NCI-H345 (cell line): ENCODE measurements at places on chromosomes 6 and 20.

DNA sequence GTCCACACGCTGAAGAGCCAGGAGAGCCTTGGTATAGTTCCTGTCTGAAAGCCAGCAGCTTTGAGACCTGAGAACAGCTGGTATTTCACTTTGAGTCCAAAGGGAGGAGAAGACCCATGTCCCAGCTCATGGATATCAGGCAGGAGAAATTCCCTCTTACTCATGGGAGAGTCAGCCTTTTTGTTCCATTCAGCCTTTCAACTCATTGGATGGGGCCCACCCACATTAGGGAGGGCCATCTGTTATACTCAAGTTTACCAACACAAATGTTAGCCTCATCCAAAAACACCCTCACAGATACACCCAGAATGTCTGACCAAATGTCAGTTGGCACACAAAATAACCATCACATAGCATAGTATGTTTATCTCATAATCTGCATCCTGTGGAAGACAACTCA, 80.1 kb downstream of the GMDS start:
- DNase-seq: no peak

GRCh38 chr6:82869493-82869892, 196.1 kb downstream of the UBE3D start:
- DNase-seq: no peak

- no peak for DNase-seq
Observed at GRCh38 chr6:159682295-159682694, 10.7 kb downstream of the SOD2 start.

GRCh38 chr6:34771727-34772126, 14.4 kb downstream of the SNRPC start:
- DNase-seq: no peak

GRCh38 chr6:20559924-20560551, 25.8 kb downstream of the CDKAL1 start:
- no peak for DNase-seq

DNA sequence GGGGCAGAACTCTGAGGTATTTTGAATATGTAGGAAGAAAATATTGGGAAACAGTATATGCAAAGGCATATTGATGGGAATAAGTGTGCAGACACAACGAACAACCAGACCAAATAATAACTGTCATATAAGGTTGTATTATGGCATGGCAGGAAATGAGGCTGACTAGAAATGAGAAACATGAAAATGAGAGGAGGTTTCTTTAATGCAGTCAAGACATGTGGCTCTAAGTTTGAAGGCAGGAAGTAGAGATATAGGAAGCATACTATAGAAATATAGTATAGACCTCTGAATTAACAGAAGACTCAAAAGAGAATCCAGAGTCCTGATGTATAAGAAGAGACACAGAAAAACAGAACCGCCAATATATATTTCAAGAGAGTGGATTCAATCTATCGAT, 459.7 kb upstream of the PTCHD4 start:
- DNase-seq: no peak

GRCh38 chr6:27553123-27553904, 80.4 kb upstream of the ZNF184 start:
- no peak for DNase-seq

- no peak for DNase-seq
Observed at GRCh38 chr6:81831274-81831673, 78.8 kb upstream of the TENT5A start.

DNA sequence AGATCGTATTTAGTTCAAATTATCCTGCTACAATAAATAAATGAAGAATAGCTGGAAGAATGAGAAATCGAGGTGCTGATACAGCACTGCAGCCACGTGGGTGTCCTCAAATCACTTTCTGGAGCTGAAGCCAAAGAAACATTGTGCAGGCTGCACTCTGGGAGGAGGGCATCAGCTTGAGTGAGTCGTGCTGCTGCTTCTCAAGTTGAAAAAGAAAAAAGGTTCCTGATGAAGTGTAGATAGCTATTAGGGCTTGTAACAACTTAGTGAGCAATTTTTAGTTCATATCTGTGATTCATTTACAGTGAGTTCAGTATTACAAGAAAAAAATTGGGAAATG, 40.5 kb downstream of the DSE start:
- DNase-seq: no peak

DNA sequence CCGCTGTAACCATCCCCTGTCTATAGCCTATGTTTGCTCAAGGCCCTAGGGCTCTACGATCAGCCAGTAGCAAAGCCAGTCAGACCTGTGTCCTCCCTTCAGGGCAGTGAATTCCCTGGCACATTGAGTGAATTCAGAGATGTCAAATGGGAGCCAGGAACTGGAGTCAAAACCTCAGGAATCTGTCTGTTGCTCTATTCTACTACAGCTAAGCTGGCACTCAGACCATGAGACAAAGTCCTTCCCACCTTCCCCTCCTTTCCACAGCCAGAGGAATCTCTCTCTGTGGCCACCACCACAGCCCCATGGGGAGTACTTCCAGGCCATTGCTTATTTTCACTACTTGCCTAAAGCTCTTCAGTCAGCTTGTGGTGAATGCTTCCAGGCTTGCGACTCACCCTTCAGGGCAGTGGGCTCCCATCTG, 82.0 kb downstream of the PKIB start:
- DNase-seq: no peak

GRCh38 chr20:62546606-62547005, 70.8 kb upstream of the GATA5 start:
- no peak for DNase-seq

DNA sequence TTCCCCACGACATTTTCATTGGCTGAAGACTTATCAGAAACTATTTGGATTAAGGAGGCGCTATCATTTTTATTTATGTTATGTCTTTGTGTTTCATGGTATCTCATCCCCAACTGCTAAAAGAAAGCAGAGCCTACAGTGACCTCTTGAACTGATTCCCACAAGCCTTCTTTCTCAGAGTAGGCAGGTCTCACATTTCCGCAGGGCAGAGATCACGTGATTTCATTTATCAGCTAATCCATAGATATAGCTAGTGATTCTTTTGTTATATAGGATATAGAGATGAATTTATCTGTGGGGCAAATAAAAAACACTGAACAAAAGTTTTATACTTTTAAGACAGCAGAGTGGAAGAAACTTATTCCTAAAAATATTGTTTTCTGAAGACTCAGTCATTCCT, 25.0 kb upstream of the POPDC3 start:
- DNase-seq: no peak

- no peak for DNase-seq
Observed at GRCh38 chr6:126267626-126268025, 72.3 kb upstream of the CENPW start.

GRCh38 chr6:116450185-116450710, 10.9 kb upstream of the CALHM6 start:
- no peak for DNase-seq

- no peak for DNase-seq
Observed at GRCh38 chr6:17103715-17104114, 1.9 kb downstream of the STMND1 start.

GRCh38 chr6:165597821-165598220, 65.2 kb downstream of the PDE10A start:
- DNase-seq: no peak

- DNase-seq: no peak
Observed at GRCh38 chr6:106694343-106694742, 65.0 kb downstream of the QRSL1 start.

DNA sequence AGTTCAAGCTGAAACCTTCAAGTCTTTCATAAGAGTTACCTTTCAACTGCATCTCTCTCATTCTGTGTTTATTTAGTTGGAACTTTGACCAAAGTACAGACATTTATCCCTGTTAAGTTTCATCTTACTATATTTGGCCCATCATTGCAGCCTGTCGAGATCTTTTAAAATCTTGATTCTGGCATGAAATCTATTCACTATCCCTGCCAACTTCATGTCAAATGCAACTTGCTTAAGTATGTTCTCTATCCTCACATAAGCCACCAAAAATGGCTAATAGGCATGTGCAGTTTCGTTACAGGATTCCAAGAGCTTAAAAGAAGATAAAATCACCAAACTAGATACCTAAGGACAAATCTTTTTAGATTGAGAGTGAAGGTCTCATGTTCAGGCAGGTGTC, 117.5 kb upstream of the KCNQ5 start:
- no peak for DNase-seq

DNA sequence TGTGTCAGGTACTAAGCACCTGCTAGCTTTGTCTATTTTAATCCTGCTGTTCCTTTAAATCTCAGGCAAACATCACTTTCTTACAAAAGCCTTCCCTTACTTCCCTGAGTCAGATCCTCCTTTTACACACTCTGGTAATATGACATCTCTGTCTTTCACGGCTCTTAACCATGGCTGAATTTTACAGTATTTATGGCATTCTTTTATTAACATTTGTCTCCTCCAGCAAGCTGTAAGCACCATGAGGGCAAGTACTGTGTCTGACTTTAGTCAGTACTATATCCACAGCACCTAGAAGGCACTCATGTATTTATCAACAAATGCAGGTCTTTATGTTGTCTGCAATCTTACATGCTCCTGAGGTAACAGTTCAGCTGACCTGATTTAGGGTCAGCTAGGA, 33.7 kb upstream of the HBS1L start:
- DNase-seq: no peak

DNA sequence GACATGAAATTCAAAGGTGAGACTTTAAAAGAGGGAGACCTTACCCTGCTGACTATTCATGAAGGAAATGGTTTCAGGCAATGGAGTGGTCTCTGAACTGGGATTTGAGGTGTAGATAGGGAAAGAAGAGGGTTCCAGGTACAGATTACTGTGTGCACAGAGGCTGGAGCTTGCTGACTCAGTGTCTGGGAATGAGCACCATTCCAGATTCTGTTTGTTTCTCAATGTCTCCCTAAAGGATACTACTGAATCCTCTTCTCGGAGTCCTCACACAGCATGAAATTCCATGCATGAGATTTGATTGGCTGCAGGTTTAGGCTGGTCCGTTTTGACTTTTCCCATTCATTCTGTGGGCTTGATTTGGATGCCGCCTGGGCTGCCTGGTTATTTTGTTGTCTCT, 49.0 kb downstream of the PPP1R14C start:
- no peak for DNase-seq

- no peak for DNase-seq
Observed at GRCh38 chr20:20946122-20946759, 159.9 kb downstream of the LINC00237 start.

DNA sequence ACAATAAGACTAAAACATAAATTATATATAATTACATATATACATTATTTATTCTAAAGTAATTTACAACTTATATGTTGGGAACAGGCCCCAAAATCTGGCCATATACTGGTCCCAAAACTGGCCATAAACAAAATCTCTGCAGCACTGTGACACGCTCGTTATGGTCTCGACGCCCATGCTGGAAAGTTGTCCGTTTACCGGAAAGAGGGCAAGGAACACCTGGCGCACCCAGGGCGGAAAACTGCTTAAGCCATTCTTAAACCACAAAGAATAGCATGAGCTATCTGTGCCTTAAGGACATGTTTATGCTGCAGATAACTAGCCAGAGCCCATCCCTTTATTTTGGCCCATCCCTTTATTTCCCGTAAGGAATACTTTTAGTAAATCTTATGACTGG, 164.9 kb downstream of the CENPW start:
- no peak for DNase-seq

DNA sequence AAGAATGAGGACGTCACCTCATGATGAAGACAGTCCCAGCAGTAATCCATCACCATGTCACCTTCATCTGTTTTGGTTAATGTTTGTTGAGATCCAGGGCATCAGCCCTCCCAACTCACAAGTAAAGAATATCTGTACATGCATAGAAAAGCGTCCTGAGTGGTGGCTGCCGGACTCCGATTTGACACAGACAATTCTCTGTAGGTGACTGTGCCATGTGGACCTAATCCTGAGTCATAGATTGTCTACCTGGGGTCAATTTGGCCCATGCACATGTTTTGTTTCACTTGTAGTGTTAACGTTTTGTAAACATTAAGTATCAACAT, 168.4 kb upstream of the UST start:
- no peak for DNase-seq

- no peak for DNase-seq
Observed at GRCh38 chr6:127381384-127381783, 38.0 kb upstream of the ECHDC1 start.

DNA sequence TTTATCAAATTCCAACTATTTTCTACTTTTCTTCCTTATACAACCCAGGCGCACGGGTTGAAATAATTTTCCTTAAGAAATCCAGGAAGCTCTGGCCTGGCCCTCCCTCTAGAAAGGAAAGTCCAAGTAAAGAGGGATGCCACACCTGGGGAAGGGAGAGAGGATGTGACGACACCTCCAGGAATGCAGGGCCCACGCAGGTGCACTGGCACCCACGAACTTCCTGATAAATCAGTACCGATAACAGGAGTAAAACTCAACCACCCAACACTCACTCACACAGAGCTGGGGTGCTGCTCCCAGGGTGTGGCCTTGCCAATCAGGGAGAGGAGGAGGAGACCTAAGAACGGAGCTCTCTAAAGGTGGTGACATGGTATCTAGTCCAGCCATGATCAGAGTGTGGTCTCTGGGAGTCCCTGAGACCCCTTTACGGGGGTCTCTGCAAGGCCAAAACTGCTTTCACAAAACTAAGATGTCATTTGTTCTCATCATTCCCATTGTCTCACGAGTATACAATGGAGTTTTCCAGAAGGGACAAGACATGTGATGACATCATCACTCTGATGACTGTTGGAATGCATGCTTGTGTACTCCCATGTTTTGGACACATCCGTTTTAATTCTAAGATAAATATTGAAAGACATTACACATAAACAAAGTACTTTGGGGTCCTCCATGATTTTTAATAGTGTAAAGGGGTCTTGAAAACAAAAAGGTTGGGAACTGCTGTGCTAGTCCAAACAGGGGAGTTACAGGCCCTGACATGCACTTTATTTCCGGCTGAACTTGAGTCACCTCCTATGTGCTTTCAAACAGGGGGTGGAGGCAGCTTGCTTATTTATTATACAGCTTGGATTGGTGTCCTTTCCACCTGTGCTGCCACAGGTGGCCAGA, 2.2 kb upstream of the PARD6B start:
- no peak for DNase-seq

DNA sequence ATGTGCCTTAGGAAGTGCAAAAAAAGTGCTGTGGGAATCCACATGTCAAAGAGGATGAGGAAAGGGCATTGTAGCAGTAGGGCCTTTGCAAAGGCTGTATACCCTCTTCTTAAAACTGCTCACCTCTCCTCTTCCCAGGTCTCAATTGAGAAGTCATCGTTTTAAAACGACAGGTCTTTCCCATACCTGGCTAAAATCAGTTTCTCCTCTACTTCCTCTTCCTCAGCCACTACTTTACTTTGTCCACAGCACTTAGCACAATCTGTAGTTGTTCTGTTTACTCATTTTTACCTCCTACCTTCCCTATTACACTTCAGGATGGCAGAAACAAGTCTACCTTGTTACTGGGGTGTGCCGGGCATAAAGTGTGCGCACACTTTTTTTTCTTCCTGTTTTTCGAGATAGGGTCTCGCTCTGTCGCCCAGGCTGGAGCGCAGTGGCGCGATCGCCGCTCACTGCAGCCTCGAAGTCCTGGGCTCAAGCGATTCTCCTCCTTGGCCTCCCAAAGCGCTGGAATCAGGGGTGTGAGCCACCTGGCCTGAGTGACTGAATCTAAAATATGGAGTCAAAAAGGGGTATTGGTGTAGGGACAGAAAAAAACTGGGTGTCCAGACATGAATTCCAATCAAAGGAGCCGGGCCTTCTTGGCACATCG, 9.8 kb upstream of the ELOVL5 start:
- no peak for DNase-seq
